CD4-positive, alpha-beta T cell treated with Interleukin-6 at 100 ng/mL for 8 hours (primary cell): ENCODE measurements at places on chromosomes 4 and X.

- DNase-seq: no peak
Observed at GRCh38 chr4:71635139-71635748, 148.6 kb downstream of the GC start.

DNA sequence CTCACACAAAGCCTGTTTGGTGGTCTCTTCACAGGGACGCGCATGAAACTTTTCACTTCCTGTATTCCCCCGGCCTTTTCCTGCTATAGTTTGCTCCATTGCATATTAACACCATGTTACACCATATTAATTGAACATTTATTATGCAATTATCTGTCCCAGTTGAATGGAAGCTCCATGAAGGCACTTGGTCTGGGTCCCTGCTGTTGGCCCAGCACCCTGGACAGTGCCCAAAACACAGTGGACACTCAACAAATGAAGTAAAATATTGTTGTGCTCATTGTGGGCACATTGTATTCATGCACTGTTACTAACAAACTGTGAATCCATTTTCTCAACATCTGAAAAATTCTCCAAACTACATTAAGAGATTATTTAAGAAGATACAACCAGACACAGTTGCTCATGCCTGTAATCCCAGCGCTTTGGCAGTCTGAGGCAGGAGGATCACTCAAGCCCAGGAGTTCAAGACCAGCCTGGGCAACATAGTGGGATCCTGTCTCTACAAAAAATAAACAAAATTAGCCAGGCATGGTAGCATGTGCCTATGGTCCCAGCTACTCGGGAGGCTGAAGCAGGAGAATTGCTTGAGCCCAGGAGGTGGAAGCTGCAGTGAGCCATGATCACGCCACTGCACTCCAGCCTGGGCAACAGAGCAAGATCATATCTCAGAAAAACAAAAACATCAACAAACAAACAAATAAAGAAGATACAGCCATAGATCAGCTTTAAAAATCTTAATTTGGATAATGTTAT lies 292.7 kb upstream of the TENM3 start:
- no peak for DNase-seq

GRCh38 chrX:22135994-22136684 lies 104.0 kb downstream of the PHEX start:
- peak; percentile 44 for DNase-seq

DNA sequence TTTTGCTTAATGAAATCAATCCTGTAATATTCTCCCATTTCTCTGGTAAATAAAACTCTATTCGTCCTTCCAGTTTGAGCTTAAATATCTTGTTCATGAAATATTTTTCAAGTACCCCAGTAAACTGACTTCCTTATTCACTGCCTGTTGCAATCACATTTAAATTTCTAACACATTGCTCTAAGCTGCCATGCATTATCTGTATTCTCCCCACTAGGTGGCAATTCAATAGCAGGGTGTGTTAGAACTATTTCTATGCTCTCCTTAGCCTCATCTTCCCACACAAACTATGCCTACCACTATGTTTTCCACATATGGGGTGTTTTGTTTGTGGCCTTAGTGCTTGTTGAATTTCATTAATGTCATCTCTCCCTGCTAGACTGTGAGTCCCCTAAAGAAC lies 377.1 kb upstream of the HS3ST1 start:
- DNase-seq: no peak

GRCh38 chrX:69564665-69565064 lies 51.2 kb upstream of the EDA start:
- no peak for DNase-seq

DNA sequence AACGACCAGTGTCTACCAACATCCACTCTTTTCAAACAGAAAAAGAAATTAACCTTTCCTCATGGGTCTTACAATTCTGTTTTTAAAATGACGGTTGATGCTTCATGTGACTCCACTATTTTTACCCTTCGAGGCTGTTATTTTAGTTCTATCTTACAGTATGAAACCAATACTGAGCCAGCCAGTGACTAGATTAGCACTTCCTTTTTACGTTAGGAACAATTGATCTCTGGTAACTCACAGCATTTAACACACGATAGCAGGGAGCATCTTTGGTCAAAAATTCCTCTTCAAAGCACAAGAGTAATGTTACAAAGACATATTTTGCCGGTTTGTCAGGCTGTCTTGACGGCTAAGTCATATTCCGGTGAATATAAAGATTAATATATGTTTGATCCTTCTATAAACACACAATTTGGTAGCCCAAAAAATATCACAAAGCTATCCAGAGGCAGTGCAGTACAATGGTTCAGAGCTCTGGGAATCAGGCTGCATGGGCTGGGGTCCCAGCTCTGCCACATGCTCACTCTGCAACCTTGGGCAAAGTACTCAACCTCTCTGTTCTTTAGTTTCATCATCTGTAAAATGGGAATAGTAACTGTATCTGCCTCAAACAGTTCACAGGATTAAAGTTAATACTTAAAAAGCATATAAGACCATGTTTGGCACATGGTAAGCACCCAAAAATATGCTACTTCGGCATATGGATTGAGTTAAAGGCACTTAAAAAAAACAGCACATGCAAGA lies 62.9 kb upstream of the TXK start:
- DNase-seq: no peak

GRCh38 chr4:68358988-68359387 lies 9.1 kb upstream of the YTHDC1 start:
- DNase-seq: no peak

GRCh38 chr4:78863254-78863869 lies 75.9 kb downstream of the PAQR3 start:
- DNase-seq: no peak

DNA sequence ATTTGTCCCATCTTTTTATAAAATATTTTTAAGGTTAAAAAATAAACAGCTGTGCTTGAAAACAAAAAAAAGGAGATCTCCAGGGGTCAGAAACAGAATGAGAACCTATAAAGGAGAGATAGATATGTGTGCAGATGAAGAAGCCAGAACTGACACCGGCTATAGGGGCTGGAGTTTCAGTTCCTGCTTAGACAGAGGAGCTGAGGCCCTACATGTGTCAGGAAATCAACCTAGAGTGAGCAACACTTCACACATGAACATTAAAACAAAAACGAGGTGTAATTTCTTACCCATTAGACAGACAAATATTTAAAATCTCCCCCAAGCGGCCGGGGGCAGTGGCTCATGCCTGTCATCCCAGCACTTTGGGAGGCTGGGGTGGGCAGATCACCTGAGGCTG lies 17.8 kb upstream of the HUWE1 start:
- DNase-seq: no peak

DNA sequence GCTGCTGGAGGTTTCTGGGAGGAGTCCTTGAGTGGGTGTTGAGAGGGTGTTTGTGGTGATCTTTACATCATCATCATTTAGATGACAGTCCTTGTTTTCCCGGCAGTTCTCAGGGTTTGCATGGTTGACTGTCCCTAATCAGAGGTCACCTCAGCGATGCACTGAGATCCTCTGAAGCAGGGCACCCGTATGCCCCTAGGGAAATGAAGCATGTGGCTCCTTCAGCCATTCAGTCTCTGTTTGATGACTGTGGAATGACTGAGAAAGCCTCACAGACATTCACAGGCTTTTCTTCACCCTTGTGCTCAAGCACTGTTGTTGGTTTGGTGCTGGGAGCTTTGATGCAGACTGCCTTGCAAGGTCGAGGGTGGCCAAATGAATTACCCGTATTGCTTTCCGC lies 474.7 kb downstream of the SPRY1 start:
- no peak for DNase-seq

GRCh38 chrX:124736553-124737270 lies 390.3 kb downstream of the SH2D1A start:
- peak; percentile 69 for DNase-seq

GRCh38 chrX:71949844-71950445 lies 39.3 kb downstream of the NHSL2 start:
- no peak for DNase-seq

DNA sequence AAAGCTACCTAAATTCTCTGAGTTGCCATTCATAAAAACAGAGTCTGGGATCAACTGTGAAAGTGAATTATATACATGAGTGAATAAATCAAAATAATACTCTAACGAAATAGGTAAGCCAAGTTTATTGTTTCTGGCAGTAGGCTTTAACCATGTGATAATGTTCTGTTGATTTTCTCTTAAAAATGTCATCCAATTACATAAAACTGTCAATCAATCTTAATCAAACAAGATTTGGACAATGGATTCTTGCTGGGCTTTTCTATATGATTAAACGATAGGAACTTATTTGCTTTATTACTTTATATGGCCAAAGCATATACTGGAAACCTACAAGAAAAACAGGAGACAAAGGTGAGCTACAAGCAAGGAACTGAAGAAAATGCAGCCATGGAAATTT lies 148.8 kb downstream of the INPP4B start:
- no peak for DNase-seq

- no peak for DNase-seq
Observed at GRCh38 chrX:130118441-130119311, 8.4 kb upstream of the ELF4 start.

DNA sequence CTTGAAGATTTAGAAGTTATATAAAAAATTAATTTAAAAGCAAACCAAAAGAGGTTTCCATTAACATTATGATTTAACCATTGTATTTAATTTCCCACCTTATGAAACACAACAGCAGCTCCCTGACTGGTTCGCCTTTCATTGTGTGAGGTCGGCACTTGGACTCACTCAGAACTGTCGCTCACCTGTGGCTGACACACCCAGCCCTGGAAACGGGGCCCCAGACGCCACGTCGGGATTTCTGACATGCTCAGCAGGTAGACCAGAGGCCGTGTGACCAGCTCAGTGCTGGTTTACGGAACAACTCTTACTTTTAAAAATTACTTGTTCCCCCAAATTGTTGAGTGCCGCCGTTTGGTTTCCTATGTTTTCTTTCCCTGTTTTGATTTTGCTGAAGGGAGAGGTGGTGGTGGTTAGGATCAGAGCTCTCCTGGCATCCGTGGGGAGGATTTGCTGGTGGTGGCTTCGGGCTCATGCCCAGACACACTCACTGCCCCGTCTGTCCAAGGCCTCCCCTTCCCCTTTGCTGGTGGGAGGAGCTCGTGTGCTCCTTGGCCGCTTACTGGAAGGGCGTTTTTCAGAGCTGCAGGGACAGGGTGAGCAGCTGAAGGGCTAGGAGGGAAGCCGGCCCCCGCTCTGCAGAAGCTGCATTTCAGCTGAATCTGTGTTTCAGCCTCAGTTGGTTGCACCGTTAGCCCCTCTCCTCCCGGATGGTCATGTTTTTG lies 59.2 kb downstream of the CPLX1 start:
- DNase-seq: no peak

- no peak for DNase-seq
Observed at GRCh38 chr4:143441678-143442077, 71.8 kb upstream of the SMARCA5 start.

DNA sequence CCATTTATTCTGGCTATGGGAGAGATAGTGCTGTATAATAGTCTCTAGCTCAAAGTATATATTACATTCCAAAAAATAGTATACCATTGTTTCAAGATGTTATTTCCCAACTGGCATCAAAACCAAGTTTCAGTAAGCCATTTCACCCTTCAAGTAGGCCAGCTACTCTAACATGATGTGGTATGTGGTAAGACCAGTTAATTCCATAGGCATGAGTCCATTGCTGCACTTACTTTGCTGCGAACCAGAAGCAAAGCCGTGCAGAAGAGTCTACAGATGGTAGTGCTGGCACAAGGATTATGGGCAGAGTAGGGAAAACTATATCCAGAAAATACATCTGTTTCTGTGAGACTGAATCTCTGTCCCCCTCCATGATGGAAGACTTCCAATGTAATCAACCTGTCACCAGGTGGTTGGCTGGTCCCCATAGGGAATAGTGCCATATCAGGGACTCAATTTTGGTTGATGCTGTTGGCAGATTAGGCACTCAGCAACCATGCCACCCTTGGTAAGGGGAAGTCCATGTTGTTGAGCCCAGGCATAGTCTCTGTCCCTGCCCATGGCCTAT lies 49.8 kb upstream of the HSD17B10 start:
- no peak for DNase-seq

GRCh38 chr4:11640584-11640983 lies 211.9 kb upstream of the HS3ST1 start:
- no peak for DNase-seq

DNA sequence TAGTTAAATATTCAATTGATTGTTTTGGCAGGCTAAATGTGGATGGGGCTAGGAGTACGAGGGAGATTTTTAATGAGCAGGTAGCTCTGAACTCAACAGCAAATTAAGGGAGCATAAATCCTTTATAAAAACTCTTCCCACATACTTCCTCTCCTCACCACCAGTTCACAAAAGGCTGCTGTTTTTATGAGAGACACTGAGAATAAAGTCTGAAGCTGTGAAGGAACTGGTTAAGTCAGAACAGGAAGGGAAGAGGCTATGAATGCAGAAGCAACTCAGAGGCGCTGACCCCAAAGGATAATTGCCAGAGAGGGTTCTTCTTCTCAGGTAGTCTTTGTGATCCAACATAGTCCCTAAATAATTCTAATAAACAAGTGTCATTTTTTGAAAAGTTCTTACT lies 406.1 kb downstream of the GPM6A start:
- no peak for DNase-seq

DNA sequence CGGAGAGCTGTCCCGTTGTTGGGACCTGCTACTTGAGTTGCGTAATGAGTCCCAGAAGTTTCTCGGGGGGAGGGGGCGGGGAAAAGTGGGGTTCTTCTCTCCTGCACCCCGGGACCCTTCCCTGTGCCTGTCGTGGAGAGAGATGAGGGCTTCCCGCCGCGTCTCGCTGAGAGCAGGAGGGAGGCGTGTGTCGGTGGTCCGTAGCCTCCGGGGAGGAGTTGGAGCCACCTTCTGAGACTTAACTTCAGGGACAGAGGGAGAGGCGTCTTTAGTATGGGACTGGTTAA lies 698 bp downstream of the AFF1 start:
- DNase-seq: peak; percentile 18

GRCh38 chr4:36285784-36286480 lies 4.5 kb downstream of the DTHD1 start:
- DNase-seq: peak; percentile 84
